ENCODE measurements at places on chromosomes 5 and 9.
A peak's percentile ranks its signal among the peaks of the same experiment; 100 is the strongest.

GRCh38 chr5:132815454-132815853, 2.4 kb downstream of the SOWAHA start:
- H3K4me3 ChIP-seq: peak overlapping the region; percentile 40
- H3K27ac ChIP-seq: no peak overlapping the region

GRCh38 chr9:134966270-134966669, 48.6 kb upstream of the FCN1 start:
- H3K27ac ChIP-seq: no peak overlapping the region
- H3K27me3 ChIP-seq: peaks cover 89% of the 10 kb centered on the region
- H3K4me1 ChIP-seq: no peaks in the 10 kb centered on the region

- no peak for DNase-seq
- no peaks in the 10 kb centered on the region for H3K27me3 ChIP-seq
- H3K27ac ChIP-seq: no peak overlapping the region
- no peaks in the 10 kb centered on the region for H3K4me1 ChIP-seq
- H3K36me3 ChIP-seq: no peaks in the 10 kb centered on the region
Observed at GRCh38 chr5:101929628-101930027, 366.5 kb downstream of the SLCO4C1 start.

- no peaks in the 10 kb centered on the region for H3K27me3 ChIP-seq
- no peak overlapping the region for H3K4me3 ChIP-seq
Observed at GRCh38 chr5:45399041-45399440, 297.1 kb downstream of the HCN1 start.

DNA sequence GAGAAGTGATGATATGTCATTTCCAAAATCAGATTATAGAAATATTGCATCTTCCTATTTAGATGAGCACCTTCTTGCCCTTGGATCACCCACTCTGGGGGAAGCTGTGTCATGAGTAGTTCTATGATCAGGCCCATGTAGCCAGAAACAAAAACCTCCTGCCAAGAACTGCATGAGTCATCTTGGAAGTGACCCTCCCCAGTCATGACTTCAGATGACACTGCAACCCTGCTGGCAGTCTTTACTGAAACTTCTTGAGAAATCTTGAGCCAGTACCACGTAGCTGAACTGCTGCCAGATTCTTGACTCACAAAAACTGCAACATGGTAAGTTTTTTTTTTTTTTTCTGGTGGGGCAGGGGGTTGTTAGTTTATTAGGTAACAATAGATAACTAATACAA, 439.6 kb upstream of the PTGER4 start:
- no peaks in the 10 kb centered on the region for H3K27me3 ChIP-seq
- peaks cover 2% of the 10 kb centered on the region for H3K4me1 ChIP-seq
- no peaks in the 10 kb centered on the region for H3K36me3 ChIP-seq
- no peak overlapping the region for H3K27ac ChIP-seq
- no peak for DNase-seq

DNA sequence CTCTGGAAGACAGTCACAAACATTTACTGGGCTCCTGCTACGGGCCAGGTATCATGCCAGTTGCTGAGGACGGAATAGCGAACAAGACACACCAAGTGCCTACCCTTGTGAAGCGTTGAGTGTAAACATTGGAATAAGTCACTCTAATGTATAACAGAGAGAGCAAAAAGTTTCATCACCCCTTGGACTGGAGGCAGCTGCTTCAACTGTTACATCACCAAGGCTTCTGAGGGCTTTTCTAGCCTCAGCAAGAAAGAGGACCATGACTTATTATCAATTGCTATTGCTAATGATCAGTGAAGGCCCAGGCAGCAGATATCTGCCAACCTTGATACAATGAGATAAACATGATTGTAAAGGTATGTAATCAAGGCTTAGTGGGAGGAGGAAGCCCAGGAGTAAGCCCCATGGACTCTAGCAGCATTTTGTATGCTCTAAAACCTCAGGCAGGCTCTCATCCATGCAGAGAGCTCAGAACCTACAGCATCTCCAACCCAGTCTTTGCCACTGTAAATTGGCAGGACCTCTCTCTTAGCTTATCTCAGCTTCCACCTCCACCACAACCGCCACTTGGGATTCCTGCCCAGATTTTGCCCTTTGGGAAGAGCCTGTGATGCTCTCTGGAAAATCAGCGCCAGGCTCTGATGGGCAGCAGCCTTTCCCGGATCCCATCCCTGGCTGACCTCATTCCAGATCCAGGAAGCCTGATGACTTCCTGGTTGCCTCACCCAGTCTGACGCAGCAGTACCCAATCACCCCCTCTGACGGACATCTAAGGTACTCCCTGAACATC, 54.5 kb downstream of the ADAM19 start:
- H3K27me3 ChIP-seq: no peaks in the 10 kb centered on the region
- no peak overlapping the region for H3K4me3 ChIP-seq
- H3K36me3 ChIP-seq: peaks cover 11% of the 10 kb centered on the region
- no peak for DNase-seq

DNA sequence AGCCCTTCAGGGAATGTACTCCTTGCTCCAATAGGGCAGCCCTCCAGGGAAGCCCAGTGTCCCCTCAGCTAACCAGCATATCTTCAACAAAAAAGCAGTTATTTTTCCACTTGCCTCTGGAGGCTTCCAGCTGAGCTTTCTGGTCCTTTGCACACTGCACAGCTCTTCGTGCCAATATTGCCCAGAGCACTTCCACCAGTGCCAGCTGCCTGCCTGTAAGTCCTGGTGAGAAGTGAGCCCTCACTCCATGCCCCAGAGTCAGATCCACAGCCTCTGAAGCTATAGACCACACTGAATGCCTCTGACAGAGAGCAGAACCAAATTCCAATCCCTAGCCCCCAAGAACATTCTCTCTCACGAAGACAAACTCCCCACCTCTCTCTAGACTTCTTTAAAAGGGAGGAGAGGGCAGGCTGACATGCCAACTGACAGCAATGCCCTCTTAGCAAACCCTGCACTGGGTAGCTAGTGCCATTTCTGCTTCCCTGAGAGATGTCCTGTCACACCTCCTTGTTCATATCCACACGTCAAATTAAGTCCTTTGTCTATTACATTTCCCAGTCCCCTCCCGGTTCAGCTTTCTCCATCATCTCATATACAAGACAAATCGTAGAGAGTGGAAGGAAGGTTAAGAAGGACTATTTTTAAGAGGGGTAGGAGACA, 12.7 kb upstream of the HEXB start:
- DNase-seq: no peak
- no peak overlapping the region for H3K27ac ChIP-seq
- no peak overlapping the region for H3K4me3 ChIP-seq
- H3K36me3 ChIP-seq: peaks cover 3% of the 10 kb centered on the region

- no peaks in the 10 kb centered on the region for H3K4me1 ChIP-seq
- DNase-seq: no peak
- no peaks in the 10 kb centered on the region for H3K27me3 ChIP-seq
- no peak overlapping the region for H3K4me3 ChIP-seq
Observed at GRCh38 chr9:110638381-110638954, 30.1 kb upstream of the MUSK start.

DNA sequence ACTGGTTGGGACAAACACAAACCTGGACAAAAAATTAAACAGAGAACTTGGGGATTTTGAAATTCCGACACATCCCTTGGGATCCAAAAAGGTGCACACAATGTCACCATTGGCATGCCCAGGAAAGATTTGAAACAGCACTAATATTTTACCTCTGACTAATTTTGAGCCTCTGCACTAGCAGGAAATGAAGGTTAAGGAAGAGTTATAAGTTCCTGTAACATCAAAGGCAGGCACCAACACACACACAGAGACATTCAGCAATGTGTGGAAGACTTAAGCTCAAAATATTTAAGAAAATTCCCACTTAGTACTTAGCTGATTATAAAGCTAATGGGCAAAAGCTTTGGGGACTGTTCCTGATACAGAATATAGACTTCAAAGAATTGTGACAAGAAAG, 247.0 kb downstream of the CDH9 start:
- H3K4me3 ChIP-seq: no peak overlapping the region
- no peak for DNase-seq
- H3K36me3 ChIP-seq: no peaks in the 10 kb centered on the region
- no peaks in the 10 kb centered on the region for H3K27me3 ChIP-seq
- H3K4me1 ChIP-seq: no peaks in the 10 kb centered on the region

Data from effector memory CD8-positive, alpha-beta T cell (primary cell).